GOT3 (cell line): ENCODE measurements at places on chromosomes 3 and 15.

- no peak for DNase-seq
Observed at GRCh38 chr3:73215281-73215680, 153.8 kb downstream of the EBLN2 start.

DNA sequence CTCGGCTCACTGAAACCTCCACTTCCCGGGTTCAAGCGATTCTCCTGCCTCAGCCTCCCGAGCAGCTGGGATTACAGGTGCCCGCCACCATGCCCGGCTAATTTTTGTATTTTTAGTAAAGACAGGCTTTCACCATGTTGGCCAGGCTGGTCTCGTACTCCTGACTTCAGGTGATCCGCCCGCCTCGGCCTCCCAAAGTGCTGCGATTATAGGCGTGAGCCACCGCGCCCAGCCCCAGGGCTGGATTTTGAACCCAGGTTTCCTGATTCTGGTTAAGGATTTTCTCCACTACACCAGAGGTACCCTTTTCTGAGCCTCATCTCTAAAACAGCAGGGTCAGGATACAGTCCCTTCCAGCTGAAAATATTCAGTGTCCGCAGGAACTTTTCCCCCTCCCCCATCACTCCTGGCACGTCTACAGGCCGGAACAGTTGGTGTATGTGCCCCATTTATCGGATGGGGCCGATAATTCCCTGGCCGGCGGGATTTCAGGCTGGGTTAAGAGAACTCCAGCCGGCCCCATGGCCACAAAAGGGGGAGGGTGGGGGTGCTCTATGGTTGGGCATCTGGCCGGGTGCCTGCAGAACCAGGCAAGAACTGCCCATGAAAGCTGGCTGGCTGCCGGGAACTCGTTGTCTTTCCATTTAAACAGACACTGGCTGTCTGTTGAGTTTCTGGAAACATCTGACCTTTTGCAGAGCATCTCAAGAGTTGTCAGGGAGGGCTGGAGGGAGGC lies 26.8 kb upstream of the SEMA4B start:
- DNase-seq, result no peak

DNA sequence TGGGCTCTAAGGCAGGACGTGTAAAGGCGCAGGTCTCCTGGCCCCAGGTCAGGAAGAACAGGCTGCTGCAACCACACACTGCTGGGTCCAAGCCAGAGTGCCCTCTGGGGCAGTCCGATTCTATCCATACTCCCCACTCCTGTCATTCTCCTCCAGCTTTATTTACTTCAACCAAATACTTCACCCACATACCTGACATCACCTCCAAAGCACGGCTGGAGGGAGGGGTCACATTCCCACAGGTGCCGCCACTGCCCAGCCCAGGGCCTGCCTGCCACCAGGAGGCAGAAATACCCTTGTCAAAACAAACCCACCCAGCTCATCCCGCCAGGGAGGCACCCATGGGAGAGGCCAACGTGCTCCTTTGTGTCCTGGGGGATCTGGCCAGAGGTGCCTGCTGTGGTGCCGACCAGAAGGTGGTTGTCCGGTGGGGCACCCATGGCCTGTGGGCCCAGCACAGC lies 100.4 kb downstream of the DAPK2 start:
- no peak for DNase-seq

GRCh38 chr3:111619833-111620232 lies 24.7 kb upstream of the ZBED2 start:
- no peak for DNase-seq

DNA sequence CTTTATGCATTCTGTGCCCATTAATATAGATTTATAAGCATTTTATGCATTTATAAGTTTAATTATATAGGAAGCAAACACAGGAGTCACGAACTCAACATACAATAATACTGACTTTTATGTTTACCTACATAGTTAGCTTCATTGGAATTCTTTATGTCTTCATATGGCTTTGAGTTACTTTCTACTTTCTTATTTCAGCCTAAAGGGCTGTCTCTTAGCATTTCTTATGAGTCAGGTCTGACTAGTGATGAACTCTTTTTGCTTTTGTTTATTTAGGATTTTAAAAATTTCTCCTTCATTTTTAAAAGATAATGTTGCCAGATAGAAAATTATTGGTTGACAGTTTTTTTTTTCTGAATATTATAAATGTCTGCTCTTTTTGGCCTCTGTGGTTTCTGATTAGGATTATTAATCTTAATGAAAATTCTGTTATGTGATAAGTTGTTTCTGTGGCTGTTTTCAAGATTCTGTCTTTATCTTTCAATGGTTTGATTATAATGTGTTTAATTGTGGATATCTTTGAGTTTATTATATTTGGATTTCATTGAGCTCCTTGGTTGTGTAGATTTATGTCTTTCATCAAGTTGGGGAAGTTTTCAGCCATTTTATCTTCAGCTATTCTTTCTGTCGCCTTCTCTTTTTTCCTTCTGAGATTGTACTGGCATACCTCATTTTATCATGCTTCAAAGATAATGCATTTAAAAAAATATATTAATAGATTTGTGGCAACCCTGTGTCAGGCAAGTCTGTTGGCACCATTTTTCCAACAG lies 54.3 kb downstream of the ATP2C1 start:
- no peak for DNase-seq

DNA sequence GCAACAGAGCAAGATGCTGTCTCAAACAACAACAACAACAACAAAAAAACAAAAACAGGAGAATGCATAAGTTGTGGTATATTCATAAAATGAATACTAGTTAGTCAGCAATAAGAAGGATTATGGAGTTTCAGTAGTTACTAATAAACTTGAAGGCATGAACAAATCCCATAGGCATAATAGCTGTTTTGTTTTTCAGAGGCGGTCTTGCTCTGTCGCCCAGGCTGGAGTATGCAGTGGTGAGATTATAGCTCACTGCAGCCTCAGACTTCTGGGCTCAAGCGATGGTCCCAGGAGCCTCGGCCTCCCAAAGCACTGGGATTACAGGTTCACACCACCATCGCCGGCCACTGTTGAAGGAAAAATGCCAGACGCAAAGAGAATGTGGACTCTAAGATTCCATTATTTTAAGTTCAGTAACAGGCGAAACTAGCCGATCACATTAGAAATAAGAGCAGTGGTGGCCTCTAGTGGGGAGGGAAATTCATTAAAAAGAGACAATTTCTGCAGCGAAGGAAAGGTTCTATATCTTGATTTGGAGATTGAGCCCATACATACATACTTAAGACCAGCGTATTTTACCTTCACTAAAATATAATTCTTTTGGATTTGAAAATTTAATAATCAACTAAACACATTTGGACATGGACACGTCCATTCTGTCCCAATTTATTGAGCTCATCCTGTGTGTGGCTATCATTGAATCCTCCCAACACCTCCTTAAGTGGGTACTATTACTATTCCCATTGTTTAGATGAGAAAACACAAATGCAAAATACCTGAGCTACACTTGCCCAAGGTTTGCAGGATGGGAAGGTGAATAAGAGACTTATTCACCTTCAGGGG lies 27.4 kb upstream of the HDAC11 start:
- no peak for DNase-seq

DNA sequence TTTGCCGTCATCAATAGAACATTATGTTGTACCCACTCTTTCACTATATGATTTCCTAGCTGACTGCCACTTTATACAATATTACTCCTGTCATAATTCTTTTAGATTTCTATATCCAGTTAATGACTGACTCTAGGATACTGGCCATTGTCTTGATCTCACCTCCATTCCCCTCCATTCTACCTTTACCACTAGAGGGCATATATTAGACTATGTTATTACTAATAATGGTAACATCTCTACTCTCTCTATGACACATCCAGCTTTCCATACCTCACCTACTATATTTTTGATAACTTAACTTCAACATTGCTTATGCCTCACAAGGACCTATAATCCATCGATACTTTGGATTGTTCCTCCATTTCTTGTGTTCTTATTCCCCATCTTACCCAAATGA lies 31.4 kb upstream of the POU1F1 start:
- DNase-seq, result no peak

GRCh38 chr3:113597596-113598354 lies 65.4 kb downstream of the SIDT1 start:
- DNase-seq, result no peak

GRCh38 chr3:146277953-146278631 lies 27.2 kb upstream of the PLSCR4 start:
- no peak for DNase-seq

DNA sequence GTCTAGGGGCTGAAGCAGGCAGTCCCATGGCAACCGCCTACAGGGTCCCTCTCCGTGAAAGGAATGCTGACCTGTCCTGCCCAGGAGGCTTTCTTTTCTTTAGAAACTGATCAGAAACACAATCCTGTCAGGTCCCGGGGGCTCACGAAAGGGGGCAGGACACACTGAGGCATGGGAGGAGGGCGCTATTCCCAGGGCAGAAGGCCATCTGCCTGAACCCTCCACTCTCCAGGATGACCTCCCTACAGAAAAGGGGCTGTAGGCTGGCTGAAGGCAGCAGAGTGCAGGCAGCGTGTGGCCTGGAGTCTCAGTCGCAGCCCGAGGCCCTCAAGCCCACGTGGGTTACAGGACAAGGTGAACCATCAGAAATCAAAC lies 18.4 kb upstream of the LRRK1 start:
- no peak for DNase-seq

DNA sequence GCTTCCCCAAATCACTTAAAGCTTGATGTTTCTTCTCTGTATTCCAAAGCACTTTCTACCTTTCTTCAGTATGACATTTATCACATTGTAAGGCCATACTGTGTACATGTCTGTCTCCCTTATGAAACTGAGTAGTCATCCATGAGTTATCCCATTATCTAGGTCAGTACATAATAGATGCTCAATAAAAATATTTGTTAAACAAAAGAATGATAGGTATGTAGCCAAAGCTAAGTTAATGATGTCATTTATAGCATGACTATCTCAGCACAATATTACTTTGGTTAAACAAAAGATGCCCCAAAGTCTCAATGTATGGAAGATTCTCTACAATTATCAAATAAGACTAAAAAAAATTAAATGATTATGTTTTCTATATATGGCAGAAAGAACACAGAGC lies 3.1 kb upstream of the TMCO5A start:
- DNase-seq, result no peak

DNA sequence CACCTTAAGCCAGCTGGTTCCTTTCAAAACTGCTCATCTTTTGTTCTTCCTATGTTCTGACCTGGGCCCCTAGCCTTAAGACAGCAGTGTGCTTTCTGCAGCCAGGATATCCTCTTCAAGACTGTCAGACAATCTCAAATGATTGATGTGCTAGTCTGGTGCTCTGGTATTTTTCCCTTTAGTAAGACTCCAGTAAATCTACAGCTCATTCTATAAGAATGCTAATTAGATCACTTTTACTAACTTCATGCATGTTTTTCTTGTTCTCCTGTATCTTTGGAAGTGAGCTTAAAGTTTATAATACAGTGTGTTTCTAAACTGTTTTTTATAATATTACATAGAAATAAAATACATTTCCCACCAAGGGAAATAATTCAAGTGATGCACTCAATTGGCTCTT lies 220.9 kb upstream of the NANOGP8 start:
- no peak for DNase-seq

- no peak for DNase-seq
Observed at GRCh38 chr3:38376098-38376816, 29.7 kb downstream of the XYLB start.

- DNase-seq, result no peak
Observed at GRCh38 chr3:133459400-133459799, 59.5 kb downstream of the BFSP2 start.

DNA sequence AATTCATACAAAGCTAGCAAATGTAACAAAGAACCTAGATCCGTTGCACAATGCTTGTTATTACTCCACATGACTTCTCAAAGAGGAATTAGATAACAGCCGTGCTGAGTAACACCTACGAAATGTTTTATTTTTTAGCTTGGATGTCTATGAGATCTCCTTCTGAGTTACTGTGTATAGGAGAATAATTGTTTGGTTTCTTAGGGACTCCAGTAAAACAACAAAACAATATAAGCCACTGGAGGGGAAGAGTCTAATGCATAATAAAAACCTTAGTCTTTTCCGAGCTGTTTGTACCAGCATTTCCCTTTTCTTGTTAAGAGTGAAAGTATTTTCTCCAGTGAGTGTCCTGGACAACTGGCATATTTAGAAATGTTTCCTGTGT lies 15.6 kb downstream of the SNAP23 start:
- DNase-seq, result no peak

DNA sequence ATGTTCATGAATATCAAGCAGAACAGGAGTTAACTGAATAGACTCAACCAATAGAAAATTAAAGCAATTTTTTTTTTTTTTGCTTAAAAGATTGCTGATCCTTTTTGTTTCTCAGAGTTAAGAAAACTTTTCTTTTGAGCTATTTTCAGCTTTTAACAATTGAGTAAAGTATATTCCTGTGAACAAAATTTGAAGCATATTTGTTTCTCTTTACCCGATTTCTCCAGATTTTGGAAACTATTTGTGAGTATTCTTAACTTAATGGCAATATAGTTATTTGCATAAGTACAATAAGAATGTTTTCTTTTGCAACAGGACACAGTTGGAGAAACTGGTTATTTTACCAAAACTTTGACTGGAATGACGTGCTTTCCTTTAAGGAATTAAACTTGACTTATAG lies 53.4 kb upstream of the C15orf39 start:
- DNase-seq, result no peak

GRCh38 chr3:115074502-115074901 lies 72.6 kb downstream of the ZBTB20 start:
- DNase-seq, result no peak

GRCh38 chr3:189780546-189781270 lies 149.5 kb downstream of the TP63 start:
- DNase-seq, result no peak

DNA sequence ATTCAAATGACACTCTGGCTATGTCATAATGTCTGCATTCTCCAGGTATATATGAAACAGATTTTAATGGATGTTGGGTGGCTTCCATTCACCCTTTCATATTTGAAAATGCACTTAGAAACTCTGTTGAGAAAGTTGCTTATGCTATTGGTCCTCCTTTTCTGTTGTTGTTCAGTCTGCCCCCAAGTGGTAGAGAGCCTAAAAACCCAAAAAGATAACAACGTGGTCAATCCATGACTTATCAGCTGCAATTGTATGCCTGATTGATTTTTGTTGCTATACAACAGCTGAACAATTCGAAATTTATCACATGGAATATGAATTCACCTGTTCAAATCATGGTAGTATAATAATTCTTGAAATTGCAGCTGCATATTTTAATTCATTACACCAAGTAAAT lies 279.8 kb downstream of the ROBO2 start:
- DNase-seq, result no peak

- no peak for DNase-seq
Observed at GRCh38 chr3:15372918-15373317, 40.5 kb upstream of the SH3BP5 start.
